Right atrium auricular region (tissue), 2 donors: ENCODE measurements at places on chromosomes 5 and 9.

DNA sequence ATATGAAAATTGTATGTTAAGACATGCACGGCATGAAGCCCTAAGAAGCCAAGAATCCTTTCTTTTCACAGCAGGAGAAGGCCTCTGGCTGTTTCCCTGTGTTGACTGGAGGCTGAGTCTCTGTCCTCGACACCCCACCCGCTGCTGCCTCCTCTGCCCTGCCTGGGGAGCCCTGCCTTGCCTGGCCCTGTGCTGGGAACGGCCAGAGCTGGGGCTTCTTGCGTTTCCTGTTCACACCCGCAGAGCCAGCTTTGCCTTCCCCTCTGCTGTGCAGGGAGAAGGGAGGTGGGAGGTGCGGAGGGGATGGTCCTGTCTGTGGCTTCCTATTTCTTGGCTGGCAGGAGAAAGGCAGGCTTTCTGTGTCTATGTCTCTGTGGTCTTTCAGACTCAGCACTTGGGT, 6.9 kb upstream of the GMCL2 start:
- DNase-seq, result no peak

GRCh38 chr9:91187311-91187964, 174.3 kb downstream of the AUH start:
- DNase-seq, result peak; percentile 55

DNA sequence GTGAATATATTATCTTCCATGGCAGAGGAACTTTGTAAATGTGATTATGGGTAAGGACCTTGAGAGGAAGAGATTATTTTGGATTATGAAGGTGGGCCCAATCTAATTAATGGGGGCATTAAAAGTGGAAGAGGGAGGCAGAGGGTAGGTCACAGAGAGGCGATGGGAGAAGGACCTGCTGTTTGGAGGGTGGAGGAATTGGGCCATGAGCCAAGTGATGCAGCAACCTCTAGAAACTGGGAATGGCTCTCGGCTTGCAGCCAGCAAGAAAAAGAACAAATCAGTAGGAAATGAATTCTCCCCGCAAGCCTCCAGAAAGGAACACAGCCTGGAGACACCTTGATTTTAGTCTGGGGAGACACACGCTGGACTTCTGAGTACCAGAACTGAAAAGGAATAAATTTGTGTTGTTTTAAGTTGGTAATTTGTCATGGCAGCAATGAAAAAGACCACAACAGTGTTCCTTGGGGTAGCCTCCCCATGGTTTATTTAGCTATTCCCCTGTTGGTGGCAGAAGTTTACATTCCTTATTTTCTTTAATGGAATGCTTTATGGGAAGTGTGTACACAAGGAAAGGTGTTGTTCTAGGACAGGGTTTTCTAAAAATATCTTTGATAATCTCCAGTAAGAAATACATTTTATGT, 103.6 kb downstream of the HSPA4 start:
- no peak for DNase-seq

DNA sequence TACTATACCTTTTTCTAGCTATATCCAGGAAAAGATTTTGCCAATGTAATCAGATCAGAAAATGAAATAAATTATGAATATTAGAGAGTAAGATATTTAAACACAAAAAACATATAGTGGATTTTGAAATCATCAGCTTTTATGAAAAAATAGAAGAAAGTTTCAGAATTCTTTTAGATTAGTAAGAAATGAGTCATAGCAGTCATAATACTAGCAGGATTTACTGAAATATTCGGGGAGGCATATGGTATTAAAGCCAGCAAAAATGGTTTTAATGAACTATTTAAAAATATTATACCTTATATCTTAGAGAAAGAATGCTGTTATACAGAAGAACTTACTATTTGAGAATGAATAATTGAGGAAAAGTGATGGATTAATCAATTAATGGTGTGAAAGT, 303.6 kb upstream of the NUDT12 start:
- DNase-seq, result no peak

GRCh38 chr5:174325961-174326360, 280.5 kb downstream of the NSG2 start:
- no peak for DNase-seq

GRCh38 chr5:124662181-124662781, 84.2 kb downstream of the ZNF608 start:
- DNase-seq, result no peak

- DNase-seq, result no peak
Observed at GRCh38 chr9:10855847-10856246, 243.0 kb upstream of the PTPRD start.

DNA sequence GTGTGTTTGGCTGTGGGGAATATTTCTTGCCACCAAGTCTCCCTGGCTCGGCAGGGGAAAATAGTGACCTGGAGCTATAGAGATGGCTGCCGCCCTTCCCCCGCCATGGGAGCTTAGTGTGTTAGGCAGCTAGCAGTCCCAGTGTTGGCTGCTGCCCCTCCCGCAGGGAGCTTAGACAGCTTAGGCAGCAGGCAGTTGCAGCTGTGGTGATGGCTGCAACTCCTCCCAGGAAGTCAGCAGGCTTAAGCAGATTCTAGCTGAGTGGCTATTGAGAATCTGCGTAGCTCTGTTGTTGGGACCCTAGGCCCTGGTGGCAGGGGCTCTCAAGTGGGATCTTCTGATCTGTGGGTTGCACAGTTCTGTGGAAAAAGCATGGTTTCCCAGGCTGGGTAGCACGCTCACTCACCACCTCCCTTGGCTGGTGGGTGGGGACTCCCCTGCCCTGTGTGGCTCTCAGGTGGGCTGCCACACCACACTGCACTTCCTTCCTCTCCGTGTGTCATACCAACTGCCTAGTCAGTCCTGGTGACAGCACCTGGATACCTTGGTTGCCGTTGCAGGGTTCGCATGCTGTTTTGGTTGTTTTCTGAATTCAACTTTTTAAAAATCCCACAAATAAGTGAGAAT, 9.3 kb downstream of the OR1N2 start:
- no peak for DNase-seq

DNA sequence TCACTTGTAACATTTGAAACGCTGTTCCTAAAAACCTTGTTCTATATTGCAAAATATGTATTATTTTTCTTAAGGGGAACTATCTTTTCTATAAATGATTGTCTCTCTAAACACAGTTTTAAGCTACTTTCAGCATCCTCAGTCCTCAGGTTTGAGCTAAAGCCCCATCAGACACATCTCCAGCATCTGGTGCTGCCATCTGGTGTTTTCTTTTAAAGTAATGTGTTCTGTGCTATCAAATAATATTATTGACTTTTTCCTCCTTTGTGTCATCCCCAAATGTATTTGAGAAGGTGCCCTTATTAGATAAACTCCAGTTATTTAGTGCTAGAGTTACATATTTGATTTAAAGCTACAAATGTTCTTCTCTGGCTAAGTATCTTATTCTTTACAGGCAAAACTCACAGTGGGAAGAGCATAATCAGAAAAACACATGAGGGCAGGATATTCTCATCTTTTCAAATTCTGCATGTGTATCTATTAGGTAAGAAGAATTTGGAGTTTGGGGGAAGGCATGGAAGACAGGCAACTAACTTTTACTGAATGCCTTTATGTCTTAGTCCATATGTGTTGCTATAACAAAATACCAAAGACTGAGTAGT, 27.5 kb downstream of the ZNF474 start:
- DNase-seq, result no peak

GRCh38 chr5:66378407-66378806, 217.8 kb upstream of the MAST4 start:
- no peak for DNase-seq

DNA sequence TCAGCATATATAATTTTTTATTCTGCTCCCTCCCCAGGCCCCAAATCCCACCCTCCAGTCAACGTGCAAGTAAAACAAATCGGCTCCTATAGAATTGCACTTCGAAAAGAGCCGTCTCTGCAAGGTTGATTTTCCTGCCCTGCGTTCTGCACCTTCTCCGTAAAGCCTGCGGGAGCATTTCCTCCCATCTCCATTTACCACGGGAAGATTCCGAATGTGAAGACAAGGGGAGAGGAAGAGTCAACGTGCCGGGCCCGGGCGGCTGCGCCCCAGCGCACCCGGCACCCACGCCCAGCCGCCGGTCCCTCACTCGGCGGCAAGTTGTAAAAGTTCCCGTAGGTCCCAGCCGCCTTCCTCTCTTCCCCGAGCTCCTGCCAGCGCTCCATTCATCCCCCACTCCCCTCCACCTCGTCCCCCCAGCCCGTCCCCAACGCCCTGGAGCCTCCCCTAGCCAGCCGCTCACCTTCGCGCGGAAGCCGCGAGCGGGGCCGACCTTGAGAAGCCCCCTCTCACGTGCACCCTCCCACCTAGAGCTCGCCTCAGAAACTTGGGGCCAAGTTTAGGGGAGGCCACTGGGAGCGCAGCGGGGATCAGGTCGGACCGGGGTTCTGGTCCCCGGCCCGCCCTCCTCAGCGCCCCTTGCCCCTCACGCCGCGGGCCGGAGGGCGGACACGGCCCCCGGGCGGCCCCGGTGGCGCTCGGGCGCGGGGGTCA, 431 bp downstream of the BNC2 start:
- DNase-seq, result no peak

DNA sequence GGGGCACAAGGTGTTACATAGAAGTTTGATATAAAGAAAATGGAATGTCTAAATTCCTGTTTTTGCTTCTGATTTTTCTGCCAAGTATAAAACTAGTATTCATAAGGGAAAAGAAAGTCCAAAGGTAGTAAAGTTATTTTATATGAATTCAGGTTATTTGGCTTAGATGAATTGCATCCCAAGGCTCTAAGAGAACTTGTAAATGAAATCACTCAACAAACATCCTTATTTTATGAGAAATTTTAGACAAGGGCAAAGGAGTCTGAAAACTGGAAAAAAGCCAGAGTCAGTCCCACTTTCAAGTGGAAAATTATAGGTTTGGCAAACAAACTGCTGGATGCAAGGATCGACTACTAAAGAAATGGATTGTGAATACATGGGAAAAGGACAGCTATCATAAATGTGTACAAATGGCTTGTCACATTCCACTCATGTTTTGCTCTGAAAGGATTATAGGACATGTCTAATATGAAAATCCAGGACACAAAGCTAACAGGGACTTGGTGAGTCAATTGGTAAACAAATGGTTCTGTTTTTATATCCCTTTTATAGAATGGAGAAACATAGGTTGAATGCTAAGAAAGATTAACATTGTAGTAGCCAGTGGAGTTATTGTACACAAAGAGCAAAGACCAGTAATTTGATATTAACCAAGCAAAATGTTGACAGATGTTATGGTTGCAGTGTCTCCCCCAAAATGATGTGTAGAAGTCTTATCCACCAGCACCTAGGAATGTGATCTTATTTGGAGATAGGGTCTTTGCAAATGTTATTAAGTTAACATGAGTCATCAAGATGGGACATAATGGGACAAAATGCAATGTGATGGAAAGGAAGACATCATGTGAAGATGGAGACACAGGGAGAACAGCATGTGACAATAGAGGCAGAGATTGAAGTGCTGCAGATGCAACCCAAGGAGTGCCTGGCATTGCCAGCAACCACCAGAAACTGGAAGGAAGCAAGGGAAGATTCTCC, 495.7 kb downstream of the TLE1 start:
- no peak for DNase-seq

DNA sequence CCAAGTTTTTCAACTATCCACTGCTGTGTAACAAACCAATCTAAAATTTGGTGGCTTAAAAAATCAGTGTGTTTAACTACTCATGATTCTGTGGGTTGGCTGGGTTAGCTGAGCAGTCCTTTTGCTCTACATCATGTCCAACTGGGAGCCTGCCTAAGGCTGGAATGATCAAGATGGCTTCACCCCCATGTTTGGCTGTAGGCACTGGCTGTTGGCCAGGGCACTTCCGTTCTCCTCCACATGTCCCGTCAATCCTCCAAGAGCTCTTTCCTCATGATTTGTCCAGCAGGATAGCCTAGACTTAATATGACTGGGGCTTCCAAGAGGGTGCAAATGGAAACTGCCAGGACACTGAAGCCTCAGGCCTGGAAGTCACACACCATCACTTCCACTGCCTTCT, 17.0 kb upstream of the TSSK1B start:
- no peak for DNase-seq

DNA sequence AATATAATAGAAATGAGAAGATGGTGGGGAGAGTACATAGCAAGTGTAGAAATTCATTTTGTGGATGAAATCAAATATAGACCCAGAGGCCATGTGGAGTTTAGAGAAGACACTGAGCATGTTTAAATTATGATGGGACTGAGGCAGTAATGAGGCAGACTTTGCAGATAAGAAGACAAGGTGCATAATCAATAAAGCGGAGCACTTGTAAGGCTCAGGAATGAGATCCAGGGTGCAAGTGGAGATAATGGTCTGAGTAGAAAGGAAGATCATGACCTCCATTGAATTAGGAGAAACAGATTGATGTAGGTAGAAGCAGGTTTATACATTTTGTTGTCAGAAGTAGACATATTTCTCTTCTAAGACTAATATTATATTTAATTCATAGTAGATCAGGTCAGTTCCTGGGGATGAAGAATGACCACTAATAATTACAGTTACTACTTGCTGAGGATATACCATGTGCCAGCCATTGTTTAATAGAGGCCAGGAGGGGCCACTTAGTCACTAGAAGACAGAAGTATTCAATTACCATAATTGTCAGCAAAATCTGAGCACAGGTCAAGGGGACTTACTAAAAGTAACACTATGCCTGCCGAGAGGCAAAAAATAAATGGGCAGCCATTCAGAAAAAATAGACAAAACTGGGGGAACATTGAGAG, 479.8 kb downstream of the DNAH5 start:
- no peak for DNase-seq

GRCh38 chr5:170097934-170098333, 7.8 kb upstream of the FOXI1 start:
- DNase-seq, result no peak

GRCh38 chr9:89470224-89470839, 27.6 kb downstream of the SEMA4D start:
- no peak for DNase-seq

DNA sequence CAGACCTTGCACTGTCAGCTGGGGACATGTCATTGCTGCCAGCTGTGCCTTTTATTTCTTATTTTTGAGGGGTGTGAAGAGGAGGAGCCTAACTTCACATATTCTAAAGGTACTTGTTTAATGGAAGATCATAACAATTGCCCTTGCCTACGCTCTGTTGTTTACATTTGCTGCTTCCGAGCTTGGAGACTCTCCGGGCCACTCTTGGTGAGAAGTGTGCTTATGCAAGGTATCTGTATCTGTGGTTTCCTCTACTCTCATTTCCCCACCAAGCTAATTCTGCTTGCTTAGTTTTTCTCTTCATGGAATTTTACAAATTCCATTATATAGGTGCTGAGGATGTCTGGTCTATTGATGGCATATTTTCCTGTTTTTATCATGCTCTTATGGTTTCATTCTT, 105.3 kb downstream of the RASGRF2 start:
- no peak for DNase-seq

- no peak for DNase-seq
Observed at GRCh38 chr5:151048526-151048925, 28.1 kb downstream of the GPX3 start.

GRCh38 chr5:79686799-79687198, 2.8 kb upstream of the CMYA5 start:
- no peak for DNase-seq

DNA sequence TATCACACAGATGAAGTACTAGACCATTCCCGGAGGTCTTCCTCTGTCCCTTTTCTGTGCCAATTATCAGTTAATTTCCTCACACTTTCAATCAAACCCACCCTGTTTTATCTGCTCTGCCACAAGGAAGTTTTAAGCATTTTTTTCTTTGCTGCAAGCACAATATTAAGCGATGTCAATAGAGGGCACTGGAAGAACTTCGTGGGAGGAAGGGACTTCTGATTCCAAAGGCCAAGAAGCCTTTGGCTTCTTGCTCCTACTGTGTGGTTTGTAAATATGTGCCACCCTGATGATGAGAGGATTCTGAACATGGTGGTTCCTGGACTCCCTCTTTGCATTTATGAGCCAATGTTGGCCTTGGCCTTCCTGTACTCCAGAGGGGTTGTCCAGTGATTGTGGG, 1712.5 kb upstream of the C9orf72 start:
- DNase-seq, result no peak
